Ecto neural progenitor cell (in vitro differentiated cells): ENCODE measurements at places on chromosomes 16 and 17.

GRCh38 chr17:80025796-80026195, 9.9 kb downstream of the TBC1D16 start:
- DNase-seq, result no peak

GRCh38 chr16:89050868-89051311, 42.8 kb upstream of the ACSF3 start:
- DNase-seq, result no peak

DNA sequence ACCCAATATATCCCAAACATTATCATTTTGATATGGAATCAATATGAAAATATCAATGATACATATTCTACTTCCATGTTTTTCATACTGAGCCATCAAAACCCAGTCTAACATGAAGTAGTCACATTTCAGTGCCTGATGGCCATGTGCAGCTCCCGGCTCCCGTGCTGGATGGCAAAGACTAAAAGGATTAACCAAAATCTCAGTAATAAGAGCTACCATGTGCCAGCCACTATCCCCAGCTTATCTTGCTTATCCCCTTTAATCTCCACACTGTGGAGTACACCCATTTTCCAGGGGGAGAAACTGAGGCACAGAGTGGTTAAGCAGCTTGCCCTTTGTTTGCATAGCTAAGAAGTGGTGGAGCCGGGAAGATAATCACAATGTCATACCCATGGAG, 9.2 kb downstream of the CD300LG start:
- DNase-seq, result no peak

DNA sequence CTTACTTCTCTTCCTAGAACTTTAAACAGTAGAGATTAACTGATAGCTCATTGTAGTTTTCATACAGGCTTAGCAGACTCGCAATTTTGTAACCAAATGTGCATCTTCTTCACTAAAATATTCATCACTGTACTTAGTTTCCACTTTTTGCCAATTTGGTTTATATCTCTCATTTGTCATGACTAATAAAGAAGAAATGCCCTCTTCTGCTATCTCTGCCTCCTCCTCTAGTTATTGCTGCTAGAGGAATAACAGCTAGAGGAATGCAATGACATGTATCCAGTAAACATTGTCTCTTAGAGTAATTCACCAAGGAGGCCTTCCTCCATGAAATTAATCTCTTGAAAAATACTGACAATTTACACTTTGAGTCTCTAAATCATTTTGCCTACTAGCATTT, 115.5 kb upstream of the COX10 start:
- no peak for DNase-seq

DNA sequence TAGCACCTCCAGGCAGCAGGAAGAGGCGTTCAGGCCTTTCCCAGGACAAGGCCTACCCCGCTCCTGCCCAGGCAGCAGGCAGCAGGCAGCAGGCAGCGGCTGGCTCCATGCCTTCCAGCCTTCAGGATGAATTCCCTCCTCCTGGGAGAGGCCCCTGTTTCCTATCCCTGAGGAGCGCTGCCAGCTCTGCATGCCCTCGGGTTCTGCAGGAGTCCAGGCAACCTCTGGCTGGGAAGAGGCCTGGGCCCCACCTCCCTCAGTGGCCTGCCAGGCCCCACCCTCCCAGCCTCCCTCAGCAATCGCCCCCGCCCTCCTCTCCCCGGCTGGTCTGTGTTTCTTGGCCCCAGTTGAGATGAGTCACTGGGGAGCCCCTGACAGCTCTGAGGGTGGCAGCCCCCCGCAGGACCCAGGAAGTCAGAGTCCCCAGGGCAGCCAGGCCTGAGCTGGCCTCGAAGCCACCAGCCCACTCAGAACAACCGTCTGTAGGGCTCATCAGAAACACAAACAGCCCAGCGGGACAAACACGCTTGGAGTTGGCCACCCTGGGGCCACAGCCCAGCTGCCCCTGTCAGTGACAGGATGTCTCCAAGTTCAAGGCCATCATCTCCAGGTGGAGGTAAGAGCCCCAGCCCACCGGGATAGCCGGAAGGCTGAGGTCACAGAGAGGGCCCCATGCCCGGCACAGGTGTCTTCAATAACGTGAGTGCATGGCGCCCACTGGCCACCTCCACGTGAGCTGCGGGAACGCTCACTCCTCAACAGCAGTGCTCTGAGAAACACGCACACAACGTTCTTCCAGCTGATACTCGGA, 39.5 kb upstream of the CIBAR2 start:
- DNase-seq, result no peak
